ENCODE measurements at places on chromosomes 5 and 9.

DNA sequence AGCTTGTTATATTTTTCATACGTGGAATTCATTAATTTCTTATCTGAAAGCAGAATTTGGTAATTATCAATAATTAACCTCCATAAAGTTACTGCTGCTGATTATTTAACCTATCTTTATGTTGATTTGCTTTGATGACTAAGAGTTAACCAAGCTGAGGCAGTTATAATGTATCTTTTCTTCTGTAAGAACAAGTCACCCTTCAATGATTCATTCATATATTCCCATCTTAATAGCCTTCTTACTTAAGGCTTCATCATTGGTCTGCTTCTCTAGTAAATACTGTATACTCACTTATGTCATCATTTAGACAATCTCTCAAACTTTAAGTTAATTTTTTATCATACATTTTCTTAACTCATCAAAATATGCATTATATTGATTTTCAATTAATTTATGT lies 592.2 kb downstream of the ANXA1 start:
- no peak for DNase-seq

DNA sequence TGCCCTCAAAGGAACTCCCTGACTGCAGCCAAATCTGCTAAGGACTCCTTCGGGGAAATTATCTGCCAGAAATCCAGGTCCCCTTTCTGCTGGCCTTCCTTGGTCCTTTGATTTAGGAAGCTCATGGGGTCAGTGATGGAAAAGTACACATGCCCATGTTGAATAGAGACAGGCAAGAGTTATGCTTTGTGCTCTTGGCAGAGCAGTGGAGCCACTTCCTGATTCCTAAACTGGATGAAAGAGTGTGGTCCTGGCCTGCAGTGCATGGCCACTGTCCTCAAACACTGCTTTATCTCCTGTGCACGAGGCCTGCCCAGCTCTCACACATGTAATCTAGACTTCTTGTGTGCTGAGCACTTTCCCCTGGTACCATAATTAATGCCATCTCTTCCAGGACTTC lies 2.0 kb upstream of the EBF1 start:
- no peak for DNase-seq

- DNase-seq: peak; percentile 54
These were observed 47.5 kb downstream of the RASGRF2 start for GRCh38 chr5:81007637-81008027.

DNA sequence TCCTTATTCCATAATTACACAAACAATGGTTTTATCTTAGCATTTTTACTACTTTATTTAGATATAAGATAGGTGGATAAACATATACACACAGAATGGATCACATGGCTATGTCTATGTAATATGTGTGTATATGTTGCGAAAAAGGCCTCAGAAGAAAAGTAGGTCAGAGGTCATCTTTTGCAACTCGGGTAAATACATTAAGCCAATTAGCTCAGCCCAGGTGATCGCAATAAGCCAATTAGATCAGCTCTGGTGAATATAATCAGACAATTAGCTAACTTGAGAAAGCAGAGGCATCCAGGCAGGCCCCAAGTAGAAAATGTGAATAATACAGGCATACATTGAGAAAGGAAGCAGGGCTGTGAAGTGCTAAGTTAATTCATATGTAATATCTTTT lies 24.3 kb downstream of the SLCO4C1 start:
- no peak for DNase-seq

DNA sequence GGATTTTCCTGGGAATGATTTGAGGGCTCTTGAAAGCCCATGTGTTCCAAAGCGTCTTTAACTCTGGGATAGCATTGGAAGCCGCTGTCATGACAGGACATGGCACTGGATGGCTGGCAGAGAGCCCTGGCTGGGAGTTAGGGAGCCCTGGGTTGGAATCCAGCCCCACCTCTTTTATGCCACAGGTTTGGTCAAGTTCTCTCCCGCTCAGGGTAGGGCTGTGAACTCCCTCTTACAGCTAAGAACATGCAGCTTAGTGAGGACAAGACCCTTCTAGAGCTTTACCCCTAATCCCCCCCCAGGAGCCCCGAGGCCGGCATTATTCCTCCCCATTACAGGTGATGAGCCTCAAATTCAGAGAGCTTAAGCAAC lies 37.2 kb downstream of the OLFML2A start:
- no peak for DNase-seq

GRCh38 chr5:68057191-68057590 lies 158.4 kb upstream of the PIK3R1 start:
- DNase-seq: no peak

DNA sequence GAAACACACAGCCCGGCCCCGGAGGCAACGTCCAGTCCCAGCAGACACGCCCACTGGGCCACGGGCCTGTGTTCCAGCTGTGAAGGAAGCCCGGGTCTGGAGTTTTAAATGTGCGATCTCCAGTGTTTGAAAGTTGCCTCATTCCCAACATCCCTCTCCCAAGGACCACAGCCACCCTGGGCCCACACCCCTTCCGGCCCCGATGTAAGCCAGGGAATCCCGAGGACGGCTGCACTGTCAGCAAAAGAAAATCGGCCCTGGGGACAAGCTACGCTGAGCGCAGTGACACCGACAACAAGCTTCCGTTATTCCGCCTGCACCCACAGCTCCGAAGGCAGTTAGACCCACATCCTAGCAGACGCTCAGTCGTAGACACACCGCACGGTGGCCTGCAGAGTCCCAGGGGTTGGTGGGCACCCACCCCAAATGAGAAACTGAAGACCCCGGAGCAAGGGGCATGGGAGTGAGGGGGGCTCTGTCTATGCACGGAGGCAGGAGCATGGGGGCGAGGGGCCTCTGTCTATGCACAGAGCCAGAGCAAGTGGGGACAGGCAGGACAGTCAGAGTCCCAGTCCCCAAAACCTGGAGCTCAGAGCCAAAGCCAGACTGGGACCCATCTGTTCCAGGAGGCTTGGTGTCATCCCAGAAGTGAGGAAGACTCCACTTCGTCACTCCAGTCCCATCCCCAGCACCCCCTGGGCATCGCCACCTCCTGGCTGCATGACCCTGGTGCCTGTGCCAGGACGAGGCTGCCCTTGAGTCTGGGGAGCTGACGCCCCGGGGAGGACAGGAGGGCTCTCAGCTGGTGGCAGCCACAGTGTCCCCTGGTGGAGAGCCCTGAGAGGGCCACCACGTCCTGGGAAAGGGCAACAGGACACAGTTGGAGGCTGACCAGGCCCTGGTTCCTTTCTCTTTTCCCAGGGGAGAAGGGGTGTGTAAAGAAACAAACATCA lies 23.4 kb downstream of the GLT6D1 start:
- no peak for DNase-seq

DNA sequence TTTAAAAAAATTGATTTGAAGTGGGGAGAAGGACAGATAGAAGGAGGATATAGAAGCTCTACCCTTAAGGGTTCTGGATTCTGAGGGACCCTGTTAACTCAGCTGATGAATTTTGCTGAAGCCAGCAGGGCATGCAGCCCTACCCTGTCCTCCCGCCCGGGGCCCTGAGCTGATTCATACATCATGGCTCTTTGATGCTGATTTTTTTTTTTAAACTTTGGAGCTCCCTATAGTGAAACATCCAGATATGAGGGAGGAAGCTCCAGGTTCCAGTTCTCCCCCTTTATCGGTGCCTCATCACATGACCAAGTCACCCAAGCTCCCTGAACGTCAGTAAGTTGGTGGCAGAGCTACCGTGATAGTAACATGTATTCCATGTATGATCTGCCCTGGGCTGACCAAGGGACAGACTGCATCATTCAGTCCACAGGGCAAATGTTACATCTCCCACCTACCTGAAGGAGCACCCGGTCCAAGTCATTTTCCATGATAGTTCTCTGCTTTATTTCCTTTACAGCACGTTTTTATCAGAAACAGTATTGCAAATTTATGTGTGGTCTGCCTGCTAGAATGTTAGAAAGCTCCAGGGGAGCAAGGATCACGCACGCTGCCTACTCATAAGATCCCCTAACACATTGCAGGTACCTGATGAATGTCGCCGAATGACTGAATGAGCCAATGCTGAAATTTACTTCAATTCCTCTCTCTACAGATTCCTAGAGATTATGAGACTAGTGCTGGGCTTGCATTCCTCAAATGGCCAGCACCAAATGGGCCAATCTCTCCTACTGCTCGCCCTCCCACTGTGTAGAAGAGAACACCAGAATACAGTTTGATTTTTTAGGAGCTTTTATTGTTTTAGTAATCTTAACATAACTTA lies 25.9 kb downstream of the SPARC start:
- DNase-seq: no peak

- DNase-seq: no peak
These were observed 143.5 kb downstream of the OLFM1 start for GRCh38 chr9:135230817-135231520.

GRCh38 chr9:118561051-118561450 lies 808.2 kb downstream of the BRINP1 start:
- DNase-seq: no peak

DNA sequence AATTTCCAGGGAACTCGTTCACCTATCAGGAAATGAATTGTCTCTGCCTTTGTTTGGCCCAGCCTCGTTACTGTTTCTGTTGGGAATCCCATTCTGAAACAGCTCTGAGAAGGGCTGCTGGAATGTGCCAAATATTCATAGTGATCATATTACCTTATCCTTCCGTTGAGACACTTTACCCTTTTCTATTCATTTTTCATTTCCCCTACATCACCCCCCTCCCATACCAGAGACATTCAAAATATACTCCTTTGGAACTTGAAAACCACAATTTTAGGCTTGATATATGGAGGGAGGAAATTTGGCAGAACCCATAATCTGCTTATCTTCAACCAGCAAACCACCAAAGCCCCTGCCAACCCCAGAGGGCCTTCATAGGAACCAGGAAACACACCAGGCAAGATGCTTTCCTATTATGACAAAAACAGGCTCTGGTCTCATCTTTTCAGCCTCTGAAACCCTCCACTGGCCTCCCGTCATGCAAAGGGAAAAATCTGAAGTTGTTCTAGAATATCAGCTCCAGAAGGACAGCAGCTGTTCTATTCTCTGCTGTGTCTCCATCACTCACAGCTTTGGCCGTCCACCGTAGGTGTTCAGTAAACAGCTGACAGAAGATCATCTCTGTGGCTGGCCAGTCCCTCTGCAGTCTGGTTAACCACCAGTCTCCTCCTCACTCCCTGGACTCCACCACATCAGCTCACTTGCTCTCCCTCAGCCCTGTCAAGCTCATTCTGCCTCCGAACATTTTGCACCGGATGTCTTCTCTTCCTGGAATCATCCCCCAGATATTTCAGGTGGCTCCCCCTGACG lies 217.2 kb upstream of the WWC1 start:
- no peak for DNase-seq

DNA sequence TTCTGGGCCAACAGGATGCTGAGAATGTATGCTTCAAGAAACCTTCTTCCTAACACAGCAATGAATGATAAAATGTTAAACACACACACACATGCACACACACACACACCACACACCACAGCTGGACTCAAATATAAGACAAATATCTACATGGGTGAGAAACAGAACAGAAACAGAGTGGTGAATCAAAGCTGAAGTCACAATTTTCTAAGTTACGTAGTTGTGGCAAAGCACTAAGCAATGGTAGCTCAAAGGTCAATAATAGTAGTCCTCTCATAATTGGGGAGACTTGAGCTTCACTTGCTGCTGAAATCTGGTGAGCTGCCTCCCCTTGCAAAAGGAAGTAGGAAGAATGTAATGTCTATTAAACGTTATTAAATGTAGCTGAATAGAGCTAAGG lies 33.7 kb upstream of the ITGA1 start:
- DNase-seq: no peak

GRCh38 chr9:70478963-70479641 lies 64.6 kb upstream of the KLF9 start:
- no peak for DNase-seq

DNA sequence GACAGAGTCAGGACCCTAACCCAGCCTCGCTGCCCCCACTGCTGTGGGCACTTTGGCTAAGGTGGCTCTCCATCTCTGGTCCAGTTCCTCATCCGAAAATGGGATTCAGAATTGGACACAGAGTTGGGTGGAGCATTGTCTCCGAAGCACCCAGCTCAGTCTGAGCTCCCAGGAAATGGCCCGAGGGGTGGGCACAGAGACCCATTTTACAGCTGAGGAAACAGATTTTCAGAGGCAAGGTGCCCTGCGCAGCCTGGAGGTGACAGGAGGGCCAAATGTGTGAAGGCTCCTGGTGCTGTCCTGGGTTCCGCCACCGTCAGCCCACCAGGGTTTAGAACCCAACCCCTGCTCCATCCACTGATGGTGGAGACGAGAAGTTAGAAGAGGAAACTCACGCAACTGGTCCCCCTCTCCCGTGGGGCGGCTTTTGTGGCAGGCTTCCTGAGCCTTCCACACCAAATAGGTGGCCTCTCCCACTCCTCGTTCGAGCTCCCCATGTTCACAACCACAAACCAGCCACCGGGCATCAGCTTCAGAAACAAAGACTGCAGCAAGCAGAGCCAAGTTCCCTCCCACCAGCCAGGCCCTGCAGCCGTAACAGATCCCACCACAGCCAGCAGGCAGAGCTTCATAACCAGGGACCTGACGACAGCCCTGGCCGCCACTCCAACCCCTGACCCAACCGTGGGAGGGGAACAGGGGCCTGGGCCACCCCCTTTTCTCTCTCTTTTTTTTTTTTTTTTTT lies 90.9 kb upstream of the LMX1B start:
- no peak for DNase-seq

DNA sequence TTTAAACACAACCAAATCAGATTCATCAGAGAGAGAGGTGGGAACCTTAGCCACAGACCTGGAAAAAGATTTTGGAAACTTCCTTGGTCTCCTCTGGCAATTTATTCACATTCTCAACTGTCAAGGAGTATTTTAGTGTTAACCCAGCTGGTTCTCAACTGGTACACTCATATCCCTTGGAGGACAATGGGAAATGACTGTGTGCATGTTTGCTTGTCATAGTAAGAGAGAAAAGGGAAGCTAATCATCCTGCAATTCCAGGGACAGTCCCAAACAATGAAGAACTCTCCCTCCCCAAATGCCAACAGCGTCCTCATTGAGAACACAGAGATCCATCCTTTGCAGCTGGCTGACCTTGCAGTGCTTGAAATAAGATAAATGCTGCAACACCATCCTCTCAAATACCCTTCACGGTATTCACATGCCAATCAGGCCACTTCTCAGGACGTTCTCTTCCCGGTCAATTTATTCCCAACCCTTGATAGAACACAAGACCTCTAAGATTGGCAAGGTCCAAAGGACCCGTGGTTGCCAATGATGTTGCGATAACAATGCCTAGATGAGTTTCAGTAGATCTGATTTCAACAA lies 75.5 kb downstream of the EPB41L4B start:
- no peak for DNase-seq

- no peak for DNase-seq
These were observed 377.9 kb upstream of the ITGA1 start for GRCh38 chr5:52409835-52410234.

DNA sequence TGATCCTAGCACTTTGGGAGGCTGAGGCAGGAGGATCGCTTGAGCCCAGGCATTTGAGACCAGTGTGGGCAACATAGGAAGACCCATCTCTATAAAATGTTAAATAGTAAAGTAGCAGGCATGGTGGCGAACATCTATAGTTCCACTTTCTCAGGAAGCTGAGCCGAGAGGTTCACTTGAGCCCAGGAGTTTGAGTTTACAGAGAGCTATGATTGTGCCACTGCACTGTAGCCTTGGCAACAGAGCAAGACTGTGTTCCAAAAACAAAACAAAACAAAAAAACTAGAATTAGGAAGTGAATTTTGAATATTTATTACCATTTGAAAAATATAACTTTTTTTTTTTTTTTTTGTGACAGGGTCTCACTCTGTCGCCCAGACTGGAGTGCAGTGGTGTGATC lies 26.8 kb upstream of the PAX5 start:
- no peak for DNase-seq

Measured in activated CD4-positive, alpha-beta memory T cell treated with anti-CD3 and anti-CD28 coated beads for 36 hours (primary cell).